ENCODE measurements at places on chromosomes 4 and X.

DNA sequence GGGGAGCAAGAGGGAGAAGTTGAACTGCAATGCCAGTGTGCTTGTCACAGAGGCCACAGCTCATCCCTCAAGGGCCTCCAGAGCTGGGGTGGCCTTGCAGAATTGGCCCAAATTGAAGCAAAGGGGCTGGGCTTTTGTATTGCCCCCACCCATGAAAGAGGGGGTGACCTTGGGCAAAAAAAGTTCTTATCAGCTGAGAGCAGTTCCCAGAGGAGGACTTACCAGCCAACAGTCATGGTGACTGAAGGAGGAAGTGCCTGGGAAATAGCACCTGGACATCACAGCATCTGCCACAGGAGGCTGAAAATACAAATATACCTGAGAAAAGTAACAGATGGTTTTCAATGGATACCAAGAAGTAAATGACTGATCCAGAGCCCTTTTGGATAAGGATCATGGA is 262.4 kb downstream of the MID1IP1 start:
- H3K4me3 ChIP-seq = no peak overlapping the region
- no peaks in the 10 kb centered on the region for H3K36me3 ChIP-seq
- peaks cover 9% of the 10 kb centered on the region for H3K27me3 ChIP-seq
- no peak for DNase-seq

GRCh38 chr4:17932041-17932440 is 89.5 kb downstream of the LCORL start:
- no peak for DNase-seq
- no peaks in the 10 kb centered on the region for H3K27me3 ChIP-seq
- peaks cover 1% of the 10 kb centered on the region for H3K36me3 ChIP-seq
- H3K27ac ChIP-seq = no peak overlapping the region

GRCh38 chr4:14452001-14452400 is 550.3 kb upstream of the CPEB2 start:
- H3K4me3 ChIP-seq = no peak overlapping the region
- no peaks in the 10 kb centered on the region for H3K27me3 ChIP-seq
- no peak overlapping the region for H3K27ac ChIP-seq
- no peaks in the 10 kb centered on the region for H3K36me3 ChIP-seq
- DNase-seq = no peak

DNA sequence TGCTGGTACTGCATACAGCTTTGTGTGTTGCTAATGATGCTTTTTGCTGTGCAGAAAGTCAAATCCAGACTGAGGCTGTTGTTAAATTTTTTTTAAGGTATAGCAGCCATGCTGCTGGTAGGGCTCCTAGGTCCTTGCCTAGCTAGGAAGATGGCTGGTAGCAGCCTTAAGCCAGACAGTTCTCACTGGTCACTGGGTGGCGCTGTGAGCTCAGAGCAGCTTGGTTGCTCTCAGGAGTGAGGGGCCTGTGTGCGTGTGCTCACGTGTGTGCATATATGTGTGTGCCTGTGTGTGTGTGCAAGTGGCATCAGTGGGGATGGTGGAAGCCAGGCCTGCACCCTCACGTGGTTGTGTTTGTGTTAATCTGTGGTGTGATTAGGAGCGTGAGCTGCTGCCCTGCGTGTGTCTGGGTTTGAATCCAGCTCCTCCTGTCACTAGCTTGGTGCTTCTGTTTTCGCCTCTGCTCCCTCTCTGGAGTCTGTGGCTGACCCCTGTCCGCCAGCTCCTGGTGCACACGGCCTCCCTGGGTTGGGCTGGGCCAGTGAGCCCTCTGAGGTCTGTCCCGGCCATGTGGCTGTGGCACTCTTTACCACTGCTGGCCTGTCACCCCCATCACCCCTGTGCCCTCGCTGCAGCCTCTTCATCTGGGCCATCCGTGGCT is 46.1 kb downstream of the SORCS2 start:
- H3K4me3 ChIP-seq = no peak overlapping the region
- H3K4me1 ChIP-seq = no peaks in the 10 kb centered on the region
- no peak for DNase-seq
- H3K36me3 ChIP-seq = peaks cover 1% of the 10 kb centered on the region
- H3K27me3 ChIP-seq = peaks cover 45% of the 10 kb centered on the region

- H3K4me3 ChIP-seq = no peak overlapping the region
- no peaks in the 10 kb centered on the region for H3K36me3 ChIP-seq
Measured at GRCh38 chrX:40816906-40817305, 81.6 kb upstream of the MED14 start.

- H3K27me3 ChIP-seq = no peaks in the 10 kb centered on the region
- DNase-seq = no peak
- no peaks in the 10 kb centered on the region for H3K36me3 ChIP-seq
- no peak overlapping the region for H3K27ac ChIP-seq
- no peak overlapping the region for H3K4me3 ChIP-seq
Measured at GRCh38 chr4:52241916-52242315, 190.8 kb downstream of the SPATA18 start.

DNA sequence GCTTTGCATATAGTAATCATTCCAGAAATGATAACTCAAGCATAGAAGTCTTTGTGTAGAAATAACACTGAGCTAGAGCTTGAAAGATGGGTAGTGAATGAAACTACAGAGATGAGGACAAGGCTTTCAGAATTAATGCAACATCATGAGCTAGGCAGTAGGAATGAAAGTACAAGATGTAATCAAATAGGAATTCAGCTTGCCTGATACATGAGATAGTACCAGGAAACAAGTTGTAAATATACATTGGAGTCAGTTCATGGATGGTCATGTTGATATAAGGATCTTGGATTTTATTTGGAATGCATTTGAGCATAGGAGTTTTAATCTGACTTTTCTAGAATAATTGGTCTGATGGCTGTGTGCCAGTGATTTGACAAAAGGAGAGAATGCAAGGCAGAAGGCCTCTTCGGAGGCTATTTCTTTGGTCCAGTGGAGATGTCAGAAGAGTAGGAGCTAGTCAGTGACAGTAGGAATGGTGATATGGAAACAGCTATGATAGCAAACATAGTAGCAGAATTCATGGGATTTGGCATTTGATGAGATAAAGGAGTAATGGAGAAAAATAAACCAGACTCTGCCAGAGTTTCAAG is 206.4 kb upstream of the PACRGL start:
- H3K27me3 ChIP-seq = no peaks in the 10 kb centered on the region
- DNase-seq = no peak
- no peak overlapping the region for H3K27ac ChIP-seq

DNA sequence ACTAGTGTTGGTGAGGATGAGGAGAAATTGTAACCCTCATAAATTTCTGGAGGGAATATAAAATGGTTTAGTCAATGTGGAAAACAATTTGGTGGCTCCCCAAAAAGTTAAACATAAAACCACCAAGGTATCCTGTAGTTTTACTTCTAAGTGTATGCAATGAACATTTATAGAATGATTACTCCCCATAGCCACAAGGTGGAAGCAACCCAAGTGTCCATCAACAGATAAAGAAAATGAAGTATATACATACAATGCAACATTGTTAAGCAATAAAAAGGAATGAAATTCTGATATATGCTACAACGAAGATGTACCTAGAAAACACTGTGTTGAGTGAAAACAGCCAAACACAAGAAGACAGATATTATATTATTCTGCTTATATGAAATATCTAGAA is 569.1 kb upstream of the GRID2 start:
- H3K27ac ChIP-seq = no peak overlapping the region
- H3K4me3 ChIP-seq = no peak overlapping the region
- no peaks in the 10 kb centered on the region for H3K4me1 ChIP-seq

- H3K4me1 ChIP-seq = no peaks in the 10 kb centered on the region
- DNase-seq = no peak
- no peaks in the 10 kb centered on the region for H3K27me3 ChIP-seq
- H3K27ac ChIP-seq = no peak overlapping the region
- no peak overlapping the region for H3K4me3 ChIP-seq
- no peaks in the 10 kb centered on the region for H3K36me3 ChIP-seq
Measured at GRCh38 chrX:147351644-147352043, 537.1 kb upstream of the CXorf51A start.

DNA sequence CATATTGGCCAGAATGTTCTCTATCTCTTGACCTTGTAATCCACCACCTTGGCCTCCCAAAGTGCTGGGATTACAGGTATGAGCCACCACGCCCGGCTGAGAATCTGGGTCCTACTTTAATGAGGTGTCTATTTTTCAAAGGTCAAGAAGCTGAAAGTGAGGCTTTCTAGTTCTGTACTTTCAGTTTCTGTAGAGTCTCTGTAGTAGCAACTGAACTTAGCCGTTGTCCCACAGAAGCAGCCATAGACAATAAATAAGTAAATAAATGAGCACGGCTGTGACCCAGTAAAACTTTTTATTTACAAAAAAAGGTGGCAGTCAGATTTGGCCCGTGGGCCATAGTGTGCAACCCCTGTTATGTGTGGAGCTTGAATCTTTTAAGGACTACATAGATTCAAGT is 92.0 kb downstream of the FNIP2 start:
- no peak overlapping the region for H3K27ac ChIP-seq
- no peaks in the 10 kb centered on the region for H3K4me1 ChIP-seq
- H3K27me3 ChIP-seq = no peaks in the 10 kb centered on the region
- no peak for DNase-seq
- no peak overlapping the region for H3K4me3 ChIP-seq

DNA sequence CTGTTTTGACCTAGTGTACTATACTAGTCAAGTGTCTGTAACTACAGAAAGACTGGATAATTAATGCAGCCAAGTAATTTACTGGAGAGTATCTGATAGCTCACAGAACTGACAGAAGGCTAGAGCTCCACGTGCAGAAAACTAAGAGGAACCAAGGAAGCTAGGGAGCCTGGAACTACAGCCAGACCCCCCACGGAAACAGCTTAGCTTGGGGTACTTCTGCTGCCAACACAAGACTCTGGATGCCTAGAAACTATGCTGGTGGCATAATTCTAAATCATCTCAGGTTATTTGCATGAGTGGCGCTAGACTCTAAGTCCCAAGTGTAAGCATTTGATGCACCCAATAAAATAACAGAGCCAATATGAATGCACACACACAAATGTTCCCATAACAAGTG is 26.5 kb downstream of the HUWE1 start:
- H3K4me3 ChIP-seq = no peak overlapping the region
- H3K27ac ChIP-seq = no peak overlapping the region
- no peak for DNase-seq
- peaks cover 27% of the 10 kb centered on the region for H3K36me3 ChIP-seq
- peaks cover 36% of the 10 kb centered on the region for H3K4me1 ChIP-seq

- H3K27me3 ChIP-seq = no peaks in the 10 kb centered on the region
- H3K27ac ChIP-seq = no peak overlapping the region
- H3K36me3 ChIP-seq = no peaks in the 10 kb centered on the region
- H3K4me3 ChIP-seq = no peak overlapping the region
- H3K4me1 ChIP-seq = no peaks in the 10 kb centered on the region
Measured at GRCh38 chrX:82224961-82225360, 1023.1 kb downstream of the SH3BGRL start.

DNA sequence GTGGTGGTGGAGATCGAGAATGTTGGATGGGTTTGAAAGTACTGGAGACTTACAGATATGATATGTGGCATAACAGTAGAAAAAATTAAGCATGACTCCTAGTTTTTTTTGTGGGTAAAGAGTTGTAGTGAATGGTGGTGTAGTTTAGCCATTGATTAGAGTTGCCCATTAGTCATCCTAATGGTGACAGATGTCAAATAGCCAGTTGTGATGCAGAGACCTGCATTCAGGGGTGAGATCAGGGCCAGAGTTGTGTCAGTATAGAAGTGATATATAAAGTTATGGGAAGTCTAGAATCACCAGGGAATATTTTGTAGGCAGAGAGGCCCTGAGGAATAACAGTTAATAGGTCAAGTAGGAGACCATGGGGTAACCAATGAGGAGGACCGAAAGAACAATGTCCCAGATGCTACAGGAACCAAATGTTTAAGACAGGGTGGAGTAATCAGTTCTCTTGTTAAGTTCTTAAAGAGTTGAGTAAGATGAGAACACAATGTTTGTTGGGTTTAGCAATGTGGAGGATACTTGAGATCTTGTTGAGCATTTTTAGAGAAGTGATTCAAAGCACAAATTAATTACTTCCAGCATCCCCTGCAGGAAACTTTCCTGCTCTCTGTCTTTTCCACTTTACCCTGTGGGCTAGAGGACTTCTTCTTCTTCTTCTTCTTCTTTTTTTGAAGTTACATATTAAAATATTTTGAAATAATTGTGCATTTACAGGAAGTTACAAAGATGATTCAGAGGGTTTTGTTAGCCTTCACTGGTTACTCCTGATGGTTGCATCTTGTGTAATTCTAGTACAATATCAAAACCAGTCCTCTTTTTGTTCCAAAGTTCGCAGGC is 13.3 kb downstream of the SGMS2 start:
- H3K27me3 ChIP-seq = peaks cover 27% of the 10 kb centered on the region
- no peak overlapping the region for H3K4me3 ChIP-seq
- no peak for DNase-seq
- H3K36me3 ChIP-seq = no peaks in the 10 kb centered on the region

DNA sequence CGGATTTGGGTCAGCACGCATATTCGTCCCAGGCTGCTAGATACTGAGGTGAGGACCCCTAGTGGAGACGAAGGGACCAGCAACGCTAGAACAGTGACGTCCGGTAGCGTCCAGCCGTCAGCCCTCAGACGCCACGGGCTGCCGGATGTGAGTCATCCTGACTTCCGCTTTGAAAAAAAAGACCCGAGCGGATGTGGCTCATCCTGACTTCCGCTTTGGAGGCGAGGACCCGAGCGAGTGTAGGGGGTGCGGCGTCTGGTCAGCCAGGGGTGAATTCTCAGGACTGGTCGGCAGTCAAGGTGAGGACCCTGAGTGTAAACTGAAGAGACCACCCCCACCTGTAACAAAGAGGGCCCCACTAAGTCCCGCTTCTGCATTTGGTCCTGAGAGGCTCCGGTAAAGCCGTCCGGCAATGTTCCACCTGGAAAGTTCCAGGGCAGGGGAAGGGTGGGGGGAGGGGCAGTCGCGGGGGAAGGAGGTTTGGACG is at the start of gene MAGEB2:
Gene MAGEB2 (plus strand): TSS at position 207 of the 487 bp plus-strand sequence. CDS start 3,018 bp downstream, outside the sequence.
- H3K27ac ChIP-seq = no peak within 1 kb of the TSS
- no peaks in the 10 kb centered on the region for H3K36me3 ChIP-seq
- no peak for DNase-seq
- H3K27me3 ChIP-seq = no peaks in the 10 kb centered on the region

GRCh38 chr4:48247878-48248558 is 21.6 kb downstream of the TEC start:
- peaks cover 10% of the 10 kb centered on the region for H3K27me3 ChIP-seq
- no peak overlapping the region for H3K27ac ChIP-seq
- H3K36me3 ChIP-seq = peaks cover 5% of the 10 kb centered on the region
- H3K4me3 ChIP-seq = no peak overlapping the region

DNA sequence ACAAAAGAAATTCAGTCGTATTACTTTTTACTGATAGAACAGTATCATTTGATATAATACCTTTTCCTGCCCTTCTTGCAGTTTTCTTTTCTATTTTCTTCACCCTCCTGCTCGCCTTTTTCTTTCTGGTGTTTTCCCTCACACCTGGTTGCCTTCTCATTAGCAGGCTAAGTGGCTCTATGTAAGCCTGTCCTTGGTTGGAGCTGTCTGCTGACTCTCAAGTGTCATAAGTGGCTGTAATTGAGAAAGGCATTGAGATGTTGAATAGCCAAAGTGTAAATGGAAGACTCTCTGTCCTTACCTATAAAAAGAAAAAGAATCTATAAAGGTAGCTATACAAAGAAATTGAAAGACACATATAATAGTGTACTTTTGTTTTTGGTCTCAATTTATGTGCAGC is 180.7 kb downstream of the ADGRL3 start:
- DNase-seq = no peak
- H3K4me3 ChIP-seq = no peak overlapping the region
- no peaks in the 10 kb centered on the region for H3K27me3 ChIP-seq
- no peak overlapping the region for H3K27ac ChIP-seq
- H3K4me1 ChIP-seq = no peaks in the 10 kb centered on the region

All from central memory CD8-positive, alpha-beta T cell (primary cell).